Non-pigmented ciliary epithelial cell (primary cell): ENCODE measurements at places on chromosomes 2 and 18.

DNA sequence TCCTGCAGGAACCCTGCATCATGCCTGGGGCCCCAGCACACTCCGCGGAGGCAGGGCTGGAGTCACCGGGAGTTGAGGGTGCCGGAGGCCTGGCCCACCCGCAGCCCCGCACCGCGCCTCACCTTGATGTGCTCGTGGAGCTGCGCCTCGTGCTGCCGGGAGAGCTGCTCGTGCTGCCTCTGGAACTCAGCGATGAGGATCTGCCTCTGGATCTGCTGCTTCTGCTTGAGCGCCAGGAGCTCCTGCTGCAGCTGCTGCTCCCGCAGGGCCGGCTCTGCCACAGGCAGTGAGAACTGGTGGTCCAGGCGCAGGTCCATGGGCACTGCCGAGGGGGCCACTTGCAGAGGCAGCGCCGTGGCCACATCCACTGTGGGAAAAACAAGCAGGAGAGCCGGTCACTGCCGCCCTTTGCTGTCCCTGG, 211.1 kb downstream of the HDAC4 start:
- DNase-seq, result no peak

- no peak for DNase-seq
Measured at GRCh38 chr2:230319211-230319862, 7.7 kb upstream of the SP140L start.

DNA sequence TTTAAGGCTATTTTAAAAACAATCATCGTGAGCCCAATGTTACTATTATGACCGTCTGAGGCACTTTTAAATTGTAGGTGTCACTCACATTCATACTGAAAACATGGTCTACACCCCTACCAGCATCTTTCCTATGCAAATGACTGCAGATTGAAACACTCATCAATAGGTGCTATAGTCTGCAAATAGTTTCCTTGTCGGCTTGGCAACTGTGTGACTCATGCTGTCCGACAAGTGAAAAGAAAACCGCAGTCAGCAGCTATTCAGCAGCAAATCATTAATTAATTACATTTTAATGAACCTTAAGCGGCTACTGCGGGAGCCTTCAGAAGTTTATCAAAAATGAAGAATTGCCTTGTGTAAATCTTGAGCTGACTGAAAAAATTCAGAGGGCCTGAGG, 134.4 kb downstream of the FIGN start:
- DNase-seq, result peak; percentile 15

DNA sequence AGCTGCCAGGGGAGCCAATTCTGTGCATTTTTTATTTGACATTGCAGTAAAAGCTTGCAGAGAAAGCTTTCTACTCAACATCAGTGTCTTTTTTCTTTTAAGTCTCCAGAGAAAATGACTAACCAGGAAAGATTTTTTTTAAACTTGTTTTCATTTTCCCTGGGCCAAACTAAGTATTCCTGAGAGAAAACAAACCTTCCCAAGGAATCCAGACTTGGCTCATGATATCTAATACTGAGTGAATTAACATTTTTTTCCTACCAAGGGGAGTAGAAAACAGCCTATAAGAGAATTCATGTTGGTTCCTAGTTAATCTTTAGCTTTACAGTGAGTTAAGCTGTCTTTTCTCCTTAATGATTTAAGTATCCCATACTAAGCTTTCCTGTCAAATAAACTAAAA, 46.7 kb downstream of the DAPL1 start:
- no peak for DNase-seq

DNA sequence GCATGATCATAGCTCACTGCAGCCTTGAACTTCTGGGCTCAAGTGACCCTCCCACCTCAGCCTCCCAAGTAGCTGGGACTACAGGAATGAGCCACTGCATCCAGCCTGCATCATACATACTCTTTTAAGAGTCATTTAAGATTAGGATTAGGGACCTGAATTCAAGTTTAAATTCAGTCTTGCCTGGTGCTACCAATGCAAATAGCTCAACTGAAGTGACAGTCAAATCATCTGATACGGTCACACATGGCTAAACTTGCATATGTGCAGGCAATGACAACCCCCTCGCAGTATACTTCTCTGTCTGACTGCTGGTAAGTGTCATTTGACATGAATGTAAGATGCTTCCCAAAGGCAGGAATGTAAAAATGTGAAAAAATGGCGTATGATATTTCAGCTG, 31.8 kb upstream of the TMEM131 start:
- DNase-seq, result no peak

- no peak for DNase-seq
Measured at GRCh38 chr2:69581774-69582581, 61.6 kb downstream of the AAK1 start.

- DNase-seq, result no peak
Measured at GRCh38 chr2:23002234-23002633, 382.7 kb upstream of the KLHL29 start.

GRCh38 chr2:20381457-20381856, 30.8 kb upstream of the PUM2 start:
- DNase-seq, result no peak

DNA sequence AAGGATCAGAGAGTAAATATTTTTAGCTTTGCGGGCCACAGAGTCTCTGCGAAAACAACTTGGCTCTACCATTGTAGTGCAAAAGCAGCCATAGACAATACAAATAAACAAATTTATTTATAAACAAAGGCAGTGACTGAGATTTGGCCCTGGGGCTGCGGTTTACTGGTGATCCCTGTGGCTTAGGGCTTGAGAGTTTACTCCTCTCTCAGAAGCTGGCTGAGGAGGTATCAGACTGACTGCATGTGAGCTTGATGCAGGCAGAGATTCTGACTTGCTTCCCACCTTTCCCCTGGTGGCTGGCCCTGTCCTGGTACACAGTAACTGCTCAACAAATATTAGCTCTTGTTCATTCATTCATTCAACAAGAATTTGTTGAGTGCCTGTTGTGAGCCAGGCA, 81.5 kb downstream of the PRKCE start:
- DNase-seq, result no peak

GRCh38 chr2:23806201-23806600, 120.7 kb downstream of the ATAD2B start:
- DNase-seq, result no peak

- no peak for DNase-seq
Measured at GRCh38 chr2:5007596-5007995, 684.6 kb upstream of the SOX11 start.
